ENCODE measurements at places on chromosomes 4 and X.
A peak's percentile ranks its signal among the peaks of the same experiment; 100 is the strongest.

GRCh38 chr4:83297548-83298260 is 13.1 kb upstream of the COQ2 start:
- no peak for DNase-seq

GRCh38 chrX:109266034-109266433 is 215.9 kb downstream of the GUCY2F start:
- DNase-seq = no peak

- DNase-seq = no peak
Measured at GRCh38 chr4:113407409-113407808, 354.1 kb downstream of the CAMK2D start.

- DNase-seq = no peak
Measured at GRCh38 chrX:47091149-47091775, 13.0 kb downstream of the RGN start.

DNA sequence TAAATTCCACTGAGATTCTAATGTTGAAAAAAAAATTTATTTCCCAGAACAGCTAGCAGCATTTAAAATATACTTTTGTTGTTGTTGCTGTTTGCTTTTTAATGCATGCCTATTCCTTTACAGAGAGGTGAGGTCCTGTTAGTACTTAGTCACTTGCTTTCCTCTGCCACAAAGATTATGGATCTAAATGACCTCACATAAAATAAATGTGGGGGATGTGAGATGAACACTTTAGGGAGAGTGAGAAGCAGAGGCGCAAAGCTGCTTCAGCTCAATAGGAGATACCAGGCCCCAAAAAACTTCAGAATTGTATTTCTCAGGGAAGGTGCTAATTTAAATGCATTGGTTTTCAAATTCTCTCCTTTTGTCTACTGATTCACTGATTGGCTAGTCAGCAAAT is 4.0 kb downstream of the LDB2 start:
- no peak for DNase-seq

GRCh38 chr4:81724925-81725329 is 253.2 kb upstream of the RASGEF1B start:
- DNase-seq = no peak

- no peak for DNase-seq
Measured at GRCh38 chr4:110532901-110533589, 57.1 kb downstream of the ENPEP start.

DNA sequence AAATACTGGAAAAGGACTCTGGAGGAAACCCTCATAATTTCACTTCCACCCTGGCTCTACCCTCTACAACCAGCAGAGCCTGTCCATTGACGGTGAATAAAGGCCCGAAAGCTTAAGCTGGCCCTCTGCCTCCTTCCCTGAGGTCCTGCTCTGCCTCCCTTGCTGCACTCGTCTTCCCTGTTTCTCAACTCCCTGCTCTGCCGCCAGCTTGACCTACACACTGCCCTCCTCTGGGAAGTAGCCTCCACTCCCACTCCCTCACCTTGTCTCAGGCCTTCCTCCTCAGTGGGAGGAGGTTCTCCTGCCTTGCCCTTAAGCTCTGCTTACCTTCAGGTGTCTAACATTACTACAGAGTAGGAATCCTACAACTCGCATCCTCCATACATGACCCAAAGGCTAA is 608.6 kb upstream of the NR3C2 start:
- DNase-seq = no peak

DNA sequence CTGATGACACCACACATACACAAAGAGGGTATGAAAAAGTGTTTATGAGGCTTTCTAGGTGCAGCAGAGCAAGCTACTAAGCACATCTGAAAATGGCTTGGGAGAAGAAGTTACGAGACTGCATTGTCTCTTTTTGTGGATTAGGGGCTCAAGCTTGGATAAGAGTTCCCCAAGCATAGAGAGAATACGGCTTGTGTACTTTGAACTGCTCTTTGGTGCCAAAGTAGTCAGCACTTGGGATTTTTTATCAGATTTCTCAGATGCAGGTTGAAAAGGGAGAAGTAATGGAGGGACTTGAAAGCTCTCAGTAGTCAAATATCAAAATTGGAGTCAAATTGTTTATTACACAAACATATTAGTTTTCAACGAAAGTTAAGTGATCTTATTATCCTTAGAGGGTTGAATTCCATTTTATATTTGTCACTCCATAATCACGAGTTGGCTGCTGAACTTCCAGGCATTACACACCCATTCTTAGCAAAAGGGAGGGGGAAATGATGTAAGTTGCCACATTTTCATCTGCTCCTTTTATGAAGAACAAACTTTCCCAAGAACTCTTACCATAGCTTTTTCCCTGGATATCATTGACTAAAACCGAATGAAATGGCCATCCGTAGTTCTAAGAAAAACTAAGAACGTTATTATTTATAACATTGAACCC is 1904.9 kb downstream of the PCDH7 start:
- no peak for DNase-seq

DNA sequence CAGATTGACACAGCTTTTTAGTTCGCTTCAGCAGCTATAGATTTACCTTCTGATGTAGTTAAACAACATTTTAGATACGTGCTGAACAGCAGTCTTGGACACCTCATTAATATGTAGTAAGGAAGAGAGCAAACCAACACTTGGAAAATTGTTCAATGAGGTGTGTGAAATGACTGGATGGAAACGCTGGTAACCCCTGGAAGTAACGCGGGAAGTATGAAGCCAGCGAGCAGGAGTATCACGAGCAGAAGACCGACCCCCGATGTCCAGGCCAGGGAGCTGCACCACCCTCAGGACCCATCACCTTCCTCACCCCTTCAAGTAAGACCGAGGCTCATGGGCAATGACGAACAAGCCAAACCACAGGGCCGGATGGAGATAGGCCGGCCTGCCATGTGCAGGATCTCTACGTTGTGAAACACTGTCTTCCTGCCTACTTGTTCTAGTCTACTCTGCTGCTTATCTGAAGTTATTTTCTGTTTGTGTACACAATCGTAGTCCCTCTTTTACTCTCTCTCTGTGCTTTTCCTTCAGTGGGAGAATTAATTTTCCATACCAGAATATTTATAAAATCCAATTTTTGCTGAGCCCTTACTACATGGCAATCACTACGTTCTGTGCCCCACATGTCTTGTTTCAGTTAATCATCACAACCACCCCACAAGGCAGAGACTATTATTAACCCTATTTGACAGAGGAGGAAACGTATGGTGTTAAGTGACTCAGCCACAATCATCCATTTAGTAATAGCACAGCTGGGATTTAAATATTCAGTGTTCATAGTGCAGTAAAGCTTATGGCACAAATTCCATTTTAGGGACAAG is 221.7 kb downstream of the APBB2 start:
- no peak for DNase-seq

GRCh38 chrX:1661048-1661921 is 46.4 kb downstream of the ASMT start:
- no peak for DNase-seq

DNA sequence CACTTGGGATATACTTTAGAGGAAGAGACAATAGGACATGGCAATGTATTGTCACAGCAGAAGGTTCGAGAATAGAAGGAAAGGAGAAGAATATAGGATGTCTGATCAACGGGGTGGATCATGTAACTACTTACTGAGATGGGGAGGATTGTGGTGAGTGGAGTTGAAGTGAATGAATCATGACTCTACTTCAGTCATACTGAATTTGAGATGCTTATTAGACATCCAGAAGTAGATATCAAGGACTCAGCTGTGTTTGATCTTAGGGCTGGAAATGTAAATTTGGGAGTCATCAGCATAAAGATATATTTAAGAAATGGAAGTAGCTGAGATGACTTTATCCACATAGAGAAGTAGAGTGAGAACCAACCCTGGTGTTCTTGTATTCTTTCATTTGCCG is 29.1 kb upstream of the DHX15 start:
- DNase-seq = no peak

GRCh38 chrX:7316887-7317286 is 168.9 kb upstream of the PUDP start:
- DNase-seq = peak; percentile 28

DNA sequence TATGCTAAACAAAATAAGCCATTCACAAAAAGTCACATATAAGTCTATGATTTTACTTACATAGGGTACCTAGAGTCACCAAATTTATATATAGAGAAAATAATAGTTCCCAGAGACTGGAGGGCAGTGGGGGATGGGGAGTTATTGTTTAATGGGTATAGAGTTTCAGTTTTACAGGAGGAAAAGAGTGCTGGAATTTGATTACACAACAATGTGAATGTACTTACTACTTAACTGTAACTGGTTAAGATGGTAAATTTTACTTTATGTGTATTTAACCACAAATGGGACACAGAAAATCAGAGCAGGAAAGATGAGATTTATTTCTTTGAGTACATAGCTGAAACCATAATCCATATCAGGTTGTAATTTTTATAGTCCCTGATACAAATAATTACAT is 144.4 kb downstream of the TMA16 start:
- DNase-seq = no peak

GRCh38 chrX:48831909-48832291 is 3.5 kb downstream of the PCSK1N start:
- DNase-seq = no peak

DNA sequence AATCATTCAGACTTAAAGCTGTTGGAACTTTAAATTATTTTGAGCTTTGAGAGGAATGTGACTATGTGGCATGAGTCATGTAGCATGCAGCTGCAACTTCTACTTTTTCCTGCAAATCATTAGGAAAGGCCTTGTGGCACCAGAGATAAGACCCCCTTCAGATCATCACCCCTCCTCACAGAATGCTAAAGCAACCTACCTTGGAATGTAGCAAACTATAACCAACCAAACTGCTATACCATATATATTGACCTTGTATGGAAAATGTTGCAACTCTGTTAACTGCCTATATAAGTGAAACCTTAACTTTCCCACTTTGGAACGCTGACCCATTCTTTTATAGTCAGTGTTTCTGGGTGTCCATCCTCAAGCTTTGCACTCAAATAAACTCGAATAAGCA is 32.0 kb downstream of the ATXN3L start:
- no peak for DNase-seq

- DNase-seq = no peak
Measured at GRCh38 chr4:33068539-33068938, 2348.4 kb downstream of the PCDH7 start.

- no peak for DNase-seq
Measured at GRCh38 chrX:771536-771935, 140.9 kb downstream of the SHOX start.

- peak; percentile 4 for DNase-seq
Measured at GRCh38 chrX:110665223-110666002, 130.2 kb downstream of the CHRDL1 start.

- DNase-seq = no peak
Measured at GRCh38 chr4:78962597-78963115, 23.4 kb upstream of the PAQR3 start.

DNA sequence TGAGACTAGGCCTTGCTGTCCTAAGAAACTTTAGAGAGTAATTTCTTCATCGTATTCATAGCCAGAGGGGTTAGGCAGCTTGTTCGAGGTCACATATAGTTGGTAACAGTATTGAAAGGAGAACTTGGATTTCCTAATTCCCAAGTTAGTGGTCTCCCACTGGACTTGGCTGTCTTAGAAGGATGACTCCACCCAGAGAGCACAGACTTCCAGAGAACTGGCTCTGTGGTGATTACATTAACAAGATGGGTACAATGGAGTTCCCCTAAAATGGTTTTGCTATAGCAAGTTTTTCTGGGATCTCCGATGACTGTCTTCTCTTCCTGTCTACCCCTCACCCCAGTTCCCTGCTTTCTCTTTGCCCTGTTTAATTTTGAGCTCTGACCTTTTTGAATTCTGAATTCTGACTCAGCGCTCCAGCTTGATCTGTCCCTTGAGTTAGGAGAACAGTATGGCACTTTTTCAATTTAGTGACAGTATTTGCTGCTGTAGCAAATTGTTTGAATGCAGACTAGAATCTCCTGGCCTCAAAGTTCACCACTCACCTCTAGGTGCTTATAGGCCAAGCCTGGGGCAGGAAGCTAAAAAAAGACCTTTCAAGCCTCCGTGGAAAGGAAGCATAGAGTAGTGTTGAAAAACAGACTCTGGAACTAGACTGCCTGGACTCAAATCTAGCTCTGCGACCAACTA is 6.9 kb downstream of the MSN start:
- no peak for DNase-seq

- no peak for DNase-seq
Measured at GRCh38 chrX:1525583-1526355, 11.2 kb downstream of the P2RY8 start.

GRCh38 chrX:65985922-65986588 is 53.8 kb downstream of the VSIG4 start:
- DNase-seq = peak; percentile 33

GRCh38 chr4:102143433-102143832 is 201.8 kb downstream of the SLC39A8 start:
- DNase-seq = no peak

- DNase-seq = no peak
Measured at GRCh38 chrX:110941906-110942305, 146.3 kb upstream of the CHRDL1 start.

- no peak for DNase-seq
Measured at GRCh38 chr4:18798123-18798522, 776.6 kb upstream of the LCORL start.

DNA sequence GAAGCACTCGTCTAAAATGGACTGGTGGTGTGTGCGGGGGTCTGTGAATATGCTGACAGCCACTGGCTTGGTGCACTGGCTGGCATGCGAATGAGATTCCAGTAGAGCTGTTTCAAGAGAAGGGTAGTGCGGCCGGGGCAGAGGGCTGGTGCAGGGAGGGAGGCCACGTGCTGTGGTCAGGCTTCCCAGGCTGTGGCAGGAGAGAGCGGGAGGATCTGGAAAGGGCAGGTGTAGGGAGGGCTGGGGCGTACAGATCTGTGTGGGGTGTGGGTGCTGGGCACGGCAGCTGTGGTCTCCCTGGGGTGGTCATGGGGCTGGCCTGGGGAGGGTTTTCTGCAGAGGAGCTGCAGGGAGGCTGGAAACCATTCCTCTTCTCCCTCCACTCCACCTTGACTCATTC is 30.2 kb downstream of the SORCS2 start:
- DNase-seq = no peak

- no peak for DNase-seq
Measured at GRCh38 chrX:63784346-63784901, 590 bp downstream of the ARHGEF9 start.

GRCh38 chrX:39480963-39481362 is 616.8 kb downstream of the BCOR start:
- no peak for DNase-seq

GRCh38 chr4:45408996-45409395 is 682.6 kb upstream of the GNPDA2 start:
- DNase-seq = no peak

GRCh38 chr4:138181287-138181686 is 60.9 kb downstream of the SLC7A11 start:
- peak; percentile 81 for DNase-seq

All from fibroblast of the conjunctiva (primary cell).